ENCODE measurements at places on chromosomes 1 and 21.

DNA sequence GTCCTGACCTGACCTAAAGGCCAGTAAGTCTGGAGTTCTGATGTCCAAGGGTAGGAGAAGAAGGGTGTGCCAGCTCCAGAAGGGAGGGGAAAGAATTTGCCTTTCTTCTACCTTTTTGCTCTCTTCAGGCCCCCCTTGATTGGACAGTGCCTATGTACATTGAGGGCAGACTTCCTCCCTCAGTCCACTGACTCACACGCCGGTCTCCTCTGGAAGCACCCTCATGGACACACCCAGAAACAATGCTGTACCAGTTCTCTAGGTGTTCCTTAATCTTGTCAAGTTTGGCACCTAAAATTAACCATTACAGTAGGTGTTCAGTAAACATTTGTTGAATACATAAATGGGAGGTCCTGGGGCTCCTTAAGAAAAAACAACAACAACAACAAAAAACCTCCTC, 51.0 kb upstream of the POU2F1 start:
- DNase-seq, result no peak

- DNase-seq, result no peak
These were observed 2.3 kb upstream of the C1orf35 start for GRCh38 chr1:228105270-228105995.

DNA sequence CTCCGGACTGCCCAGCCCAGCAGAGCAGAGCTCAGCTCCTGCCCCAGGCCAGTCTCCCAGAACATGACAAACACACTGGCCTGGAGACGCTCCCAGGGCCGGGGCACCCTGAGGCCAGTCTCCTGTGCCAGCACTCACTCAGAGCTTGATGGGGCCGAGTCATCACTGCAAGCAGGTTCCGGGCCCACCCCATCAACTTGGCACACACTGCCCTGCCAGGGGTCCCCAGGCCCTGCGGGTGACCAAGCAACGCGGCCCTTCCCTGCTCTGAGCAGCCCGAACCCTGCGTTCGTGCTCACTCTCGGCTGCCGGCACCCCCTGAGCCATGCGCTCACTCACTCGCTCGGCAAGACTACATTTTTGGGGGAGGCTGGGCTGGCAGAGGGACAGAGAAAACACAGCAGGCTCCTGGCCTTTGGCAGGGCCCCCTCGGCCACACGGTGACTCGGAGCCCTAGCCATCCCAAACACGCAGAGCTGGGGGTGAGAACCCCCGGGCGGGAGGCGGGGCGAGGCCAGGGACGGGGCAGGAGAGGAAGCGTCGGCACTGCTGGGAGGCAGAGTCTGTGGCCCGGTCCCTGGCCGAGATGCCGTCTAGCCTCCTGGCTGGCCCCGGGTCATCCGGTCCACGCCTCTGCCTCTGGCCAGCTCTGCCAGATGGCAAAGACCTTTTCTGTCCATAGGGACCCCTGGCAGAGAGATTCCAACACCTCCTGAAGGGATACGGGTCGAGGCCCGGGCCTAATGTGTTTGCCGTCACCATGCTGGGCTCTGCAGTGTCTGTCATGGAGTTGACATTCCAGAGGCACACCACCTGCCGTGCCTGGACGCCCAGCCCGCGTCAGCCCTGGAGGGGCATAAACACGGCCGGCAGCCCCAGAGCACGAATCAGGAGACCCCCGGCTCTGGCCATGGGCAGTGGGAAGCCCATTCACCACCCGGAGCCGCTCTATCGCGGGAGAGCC, 68.0 kb downstream of the MEGF6 start:
- DNase-seq, result no peak

GRCh38 chr1:39294531-39294930, 90.0 kb downstream of the MACF1 start:
- no peak for DNase-seq

- DNase-seq, result no peak
These were observed 11.2 kb upstream of the SLAMF9 start for GRCh38 chr1:159965263-159965662.

DNA sequence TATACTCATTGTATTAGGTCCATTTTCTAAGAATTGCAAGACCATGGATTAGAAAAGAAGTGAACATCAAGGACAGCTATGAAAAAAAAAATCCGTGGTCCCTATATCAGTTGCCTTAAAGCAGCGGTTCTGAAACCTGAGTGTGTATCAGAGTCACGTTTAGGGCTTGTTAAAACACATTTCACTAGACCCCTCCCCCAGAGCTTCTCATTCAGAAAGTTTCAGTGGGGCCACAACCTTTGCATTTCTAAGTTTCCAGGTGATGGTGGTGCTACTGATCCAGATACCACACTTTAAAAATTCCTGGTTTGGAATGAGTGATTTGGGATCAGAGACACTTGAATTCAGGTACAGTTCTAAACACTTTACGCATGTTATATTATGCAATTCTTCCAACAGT, 96.1 kb upstream of the PRMT6 start:
- DNase-seq, result no peak

GRCh38 chr1:17292299-17293160, 15.5 kb upstream of the PADI4 start:
- DNase-seq, result no peak

DNA sequence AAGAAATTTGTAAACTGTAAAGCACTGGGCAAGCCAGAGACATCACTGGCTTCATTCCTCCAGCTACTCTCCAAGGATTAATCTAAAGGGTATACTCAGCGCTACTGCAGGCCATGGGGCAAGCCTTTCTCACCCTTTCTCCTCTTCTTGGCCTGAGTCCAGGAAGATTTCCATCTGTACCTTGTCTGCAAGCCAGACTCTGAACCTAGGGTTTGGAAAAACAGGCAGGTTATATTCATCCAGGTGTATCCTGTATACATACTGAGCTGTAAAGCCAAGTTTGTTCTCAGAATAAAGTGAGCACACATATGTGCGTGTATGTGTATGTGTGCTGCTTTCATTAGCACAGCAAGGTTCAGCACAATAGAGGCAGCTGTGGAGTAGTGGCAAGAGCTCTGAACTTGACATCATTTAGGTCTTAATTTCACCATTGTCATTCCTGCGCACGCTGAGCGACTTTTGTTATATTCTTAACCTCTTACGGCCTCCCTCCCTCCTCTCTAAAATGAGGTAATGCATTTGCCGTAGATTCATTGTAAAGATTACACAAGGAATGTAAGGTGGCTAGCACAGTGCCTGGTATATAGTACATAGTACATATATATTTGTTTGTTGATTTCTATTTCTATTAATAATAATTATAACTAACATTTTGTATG, 128.1 kb upstream of the JUN start:
- DNase-seq, result no peak

DNA sequence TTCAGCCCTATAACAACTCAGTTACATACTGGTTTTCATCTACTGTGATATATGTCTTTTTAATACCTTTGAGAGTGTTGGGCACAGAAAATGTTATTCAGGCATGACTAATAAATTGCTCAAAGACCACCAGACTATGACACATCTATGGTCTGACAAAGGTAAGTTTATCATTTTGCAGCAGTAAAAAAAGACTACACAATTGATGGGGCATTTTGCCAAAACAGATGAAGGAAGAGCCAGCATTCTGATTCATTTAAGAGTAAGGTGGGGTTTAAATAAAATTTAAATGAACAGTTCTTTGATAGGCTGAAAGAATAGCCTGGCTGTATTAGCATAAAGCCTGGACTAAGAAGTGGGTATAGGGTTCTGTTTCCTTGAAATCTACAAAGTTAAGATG, 8.8 kb upstream of the RNPC3 start:
- DNase-seq, result no peak

- no peak for DNase-seq
These were observed 28.6 kb upstream of the PLEKHG5 start for GRCh38 chr1:6519935-6520671.
